Stomach (tissue), 19 donors: ENCODE measurements at places on chromosomes 1 and 21. TPM values are rescaled to one million over a fixed set of nuclear protein-coding genes. Genes with fewer than 3 reads are reported as not detected.

DNA sequence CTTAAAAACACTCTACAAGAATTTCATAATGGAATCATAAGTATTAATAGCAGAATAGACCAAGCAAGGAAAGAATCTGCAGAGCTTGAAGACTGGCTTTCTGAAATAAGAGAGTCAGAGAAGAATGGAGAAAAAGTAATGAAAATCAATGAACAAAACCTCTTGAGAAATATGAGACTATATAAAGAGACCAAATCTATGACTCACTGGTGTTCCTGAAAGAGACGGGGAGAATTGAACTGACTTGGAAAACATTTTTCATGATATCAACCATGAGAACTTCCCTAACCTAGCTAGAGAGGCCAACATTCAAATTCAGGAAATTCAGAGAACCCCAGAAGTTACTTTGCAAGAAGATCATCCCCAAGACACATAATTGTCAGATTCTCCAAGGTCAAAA, 85.6 kb downstream of the GDAP2 start:
- DNase-seq: no peak
- no peaks in the 10 kb centered on the region for H3K4me1 ChIP-seq
- no peak overlapping the region for H3K4me3 ChIP-seq
- H3K27me3 ChIP-seq: no peaks in the 10 kb centered on the region

DNA sequence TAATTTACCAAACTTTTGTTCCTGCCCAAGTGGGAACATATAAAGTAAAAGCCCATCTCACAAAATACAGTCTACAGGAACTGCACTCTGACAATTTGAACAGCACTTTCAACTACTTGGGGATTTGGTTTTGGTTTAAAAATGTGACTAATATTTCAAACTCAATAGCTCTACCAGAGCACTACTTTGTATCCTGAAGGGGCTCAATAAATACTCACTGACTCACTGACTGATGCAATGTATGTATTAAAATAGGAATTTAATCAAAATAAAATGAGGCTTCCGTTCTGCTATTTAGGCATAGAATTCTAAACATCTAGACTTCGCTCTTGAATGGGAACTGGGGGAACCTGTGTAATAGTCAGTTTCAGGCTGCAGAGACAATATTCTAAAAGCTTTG, 21.9 kb downstream of the EFCAB14 start:
- no peak overlapping the region for H3K4me3 ChIP-seq
- H3K36me3 ChIP-seq: peaks cover 62% of the 10 kb centered on the region
- no peak overlapping the region for H3K27ac ChIP-seq
- peaks cover 11% of the 10 kb centered on the region for H3K4me1 ChIP-seq
- no peaks in the 10 kb centered on the region for H3K27me3 ChIP-seq
- no peak for DNase-seq

DNA sequence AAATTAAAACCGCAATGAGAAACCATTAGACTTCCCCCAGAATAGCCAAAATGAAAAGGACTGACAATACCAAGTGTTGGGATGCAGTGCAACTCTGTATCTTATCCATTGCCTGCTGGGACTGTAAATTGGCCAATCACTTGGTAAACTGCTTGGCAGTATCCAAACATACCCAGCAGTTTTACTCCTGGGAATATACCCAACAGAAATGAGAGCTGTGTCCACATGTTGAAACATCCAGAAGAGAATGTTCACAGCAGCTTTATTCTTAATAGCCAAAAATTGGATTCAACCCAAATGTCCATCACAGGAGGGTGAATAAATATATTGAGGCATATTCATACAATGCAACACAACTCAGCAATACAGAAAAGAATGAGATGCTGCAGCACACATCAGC, 13.7 kb upstream of the FAM20B start:
- no peak for DNase-seq
- no peak overlapping the region for H3K4me3 ChIP-seq
- no peaks in the 10 kb centered on the region for H3K4me1 ChIP-seq
- no peak overlapping the region for H3K27ac ChIP-seq
- H3K36me3 ChIP-seq: no peaks in the 10 kb centered on the region

GRCh38 chr1:116015679-116016078, 39.4 kb downstream of the SLC22A15 start:
- H3K4me3 ChIP-seq: no peak overlapping the region
- no peaks in the 10 kb centered on the region for H3K4me1 ChIP-seq
- H3K36me3 ChIP-seq: no peaks in the 10 kb centered on the region
- no peak overlapping the region for H3K27ac ChIP-seq
- H3K27me3 ChIP-seq: no peaks in the 10 kb centered on the region

The OXCT2 gene
- not detected for total RNA-seq

DNA sequence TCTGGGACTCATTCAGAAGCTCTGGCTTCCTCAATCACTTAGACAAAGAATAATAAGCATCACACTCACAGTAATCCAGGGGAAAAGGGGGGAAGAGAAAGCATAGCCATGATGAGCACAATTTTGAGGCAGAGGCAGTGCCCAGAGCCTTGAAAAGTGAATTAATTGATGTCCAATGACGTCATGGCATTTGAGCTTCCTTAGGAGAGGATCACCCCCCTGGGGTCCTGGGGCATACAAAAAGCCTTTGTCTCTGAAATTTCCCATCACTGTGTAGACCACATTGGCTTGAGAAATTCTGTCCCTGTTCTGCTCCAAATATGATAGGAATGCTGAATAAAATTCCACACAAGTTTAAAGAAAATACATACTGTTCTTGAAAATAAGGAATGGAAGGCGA, 84.3 kb upstream of the COA6 start:
- no peaks in the 10 kb centered on the region for H3K27me3 ChIP-seq
- no peaks in the 10 kb centered on the region for H3K36me3 ChIP-seq
- no peak overlapping the region for H3K27ac ChIP-seq
- no peaks in the 10 kb centered on the region for H3K4me1 ChIP-seq
- H3K4me3 ChIP-seq: no peak overlapping the region

DNA sequence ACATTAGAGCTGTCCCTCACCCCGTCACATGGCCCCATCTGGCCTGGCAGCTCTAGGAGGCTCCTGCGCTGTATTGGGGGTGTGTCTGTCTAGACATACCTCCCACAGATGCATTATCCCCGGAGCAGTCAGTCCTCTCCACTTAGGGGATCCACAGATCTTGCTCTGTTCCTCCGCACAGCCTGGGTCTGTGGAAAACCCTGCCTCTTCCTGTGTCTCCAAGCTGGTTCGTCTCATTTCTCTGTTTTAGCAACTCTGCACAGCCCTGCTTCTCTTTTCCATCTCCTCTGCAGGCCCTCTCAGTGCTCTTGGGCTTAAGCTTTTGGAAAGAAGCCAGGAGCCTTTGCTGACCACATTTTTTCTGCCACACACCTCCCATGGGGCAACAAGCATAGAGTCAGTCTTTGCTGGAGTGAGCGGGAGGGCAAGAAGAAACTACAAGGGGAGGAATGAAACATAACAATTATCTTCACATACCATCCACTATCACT, 241.5 kb downstream of the FOXD2 start:
- no peak overlapping the region for H3K27ac ChIP-seq
- no peaks in the 10 kb centered on the region for H3K27me3 ChIP-seq
- no peak overlapping the region for H3K4me3 ChIP-seq
- H3K4me1 ChIP-seq: no peaks in the 10 kb centered on the region
